Foreskin fibroblast (primary cell): ENCODE measurements at places on chromosomes 12 and 14.

- DNase-seq, result no peak
Measured at GRCh38 chr12:71504476-71504875, 64.9 kb downstream of the LGR5 start.

GRCh38 chr14:100448376-100448775 is 125.2 kb downstream of the SLC25A47 start:
- no peak for DNase-seq

GRCh38 chr12:113348849-113349536 is 9.4 kb upstream of the PLBD2 start:
- DNase-seq, result no peak

DNA sequence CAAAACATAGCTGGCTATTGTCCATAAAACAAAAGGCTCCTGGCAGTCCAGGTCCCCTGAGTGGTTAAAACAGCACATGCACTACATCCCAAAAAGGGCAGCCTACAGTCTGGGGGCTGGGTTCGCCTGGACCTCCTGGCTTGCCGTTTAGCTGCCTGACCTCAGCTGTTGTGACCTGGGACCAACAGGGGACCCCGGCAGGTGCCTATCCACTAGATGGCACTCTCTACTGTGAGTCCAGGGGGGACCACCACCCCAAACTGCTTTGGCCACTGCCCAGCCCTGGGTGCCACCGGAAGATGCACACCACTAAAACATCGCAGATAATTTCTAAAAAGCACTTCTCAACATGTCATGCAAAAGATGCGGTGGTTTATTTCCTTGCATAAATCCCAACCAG is 2.9 kb upstream of the RTL1 start:
- no peak for DNase-seq

DNA sequence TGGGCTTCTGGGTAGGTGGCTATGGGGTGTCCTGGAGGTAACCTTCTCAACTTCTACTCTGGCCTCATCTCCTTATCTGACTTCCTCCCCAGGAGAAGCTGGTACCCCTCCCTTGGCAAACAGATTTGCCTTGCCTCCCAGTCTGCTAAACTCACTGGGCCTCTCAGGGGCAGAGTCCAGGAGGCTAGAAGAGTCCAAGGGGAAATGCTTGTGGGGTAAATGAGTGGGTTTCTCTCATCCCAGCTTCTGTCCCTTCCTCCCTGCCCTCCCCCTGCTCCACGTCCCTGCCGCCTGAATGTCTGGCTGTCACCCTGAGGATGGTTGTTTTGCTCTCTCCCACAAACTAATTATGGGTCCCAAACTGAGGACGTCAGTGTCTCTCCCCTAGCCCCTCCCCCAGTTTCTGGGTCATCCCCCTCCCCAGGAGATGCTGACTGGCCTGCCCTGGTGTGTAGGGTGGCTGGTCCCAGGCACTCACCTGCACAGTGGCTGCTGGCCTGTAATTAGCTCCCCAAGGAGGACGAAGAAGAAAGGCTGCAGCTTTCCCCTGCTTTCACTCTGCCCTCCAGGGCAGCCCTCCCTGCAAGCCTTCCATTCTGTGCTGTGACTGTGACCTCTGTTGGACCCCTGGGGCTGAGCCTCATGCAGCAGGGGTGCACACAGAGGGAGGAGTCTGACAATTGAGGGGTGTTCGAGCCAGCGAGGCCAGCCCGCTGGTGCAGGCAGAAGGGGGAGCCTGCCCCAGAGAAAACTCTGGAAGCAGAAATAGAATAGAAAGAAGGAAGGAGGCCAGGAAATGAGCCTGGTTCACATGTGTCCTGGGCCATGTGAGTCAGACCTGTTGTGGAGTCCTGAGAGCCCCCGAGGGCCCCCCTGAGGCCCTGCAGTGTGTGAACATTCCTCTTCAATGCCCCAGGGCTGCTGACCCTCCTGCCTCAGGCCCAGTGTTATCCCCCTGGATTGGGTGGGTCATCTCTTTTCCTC is at the start of gene LRP1-AS:
Gene LRP1-AS (minus strand): TSS at position 659 of the 984 bp plus-strand sequence.
- peak; percentile 80 for DNase-seq

DNA sequence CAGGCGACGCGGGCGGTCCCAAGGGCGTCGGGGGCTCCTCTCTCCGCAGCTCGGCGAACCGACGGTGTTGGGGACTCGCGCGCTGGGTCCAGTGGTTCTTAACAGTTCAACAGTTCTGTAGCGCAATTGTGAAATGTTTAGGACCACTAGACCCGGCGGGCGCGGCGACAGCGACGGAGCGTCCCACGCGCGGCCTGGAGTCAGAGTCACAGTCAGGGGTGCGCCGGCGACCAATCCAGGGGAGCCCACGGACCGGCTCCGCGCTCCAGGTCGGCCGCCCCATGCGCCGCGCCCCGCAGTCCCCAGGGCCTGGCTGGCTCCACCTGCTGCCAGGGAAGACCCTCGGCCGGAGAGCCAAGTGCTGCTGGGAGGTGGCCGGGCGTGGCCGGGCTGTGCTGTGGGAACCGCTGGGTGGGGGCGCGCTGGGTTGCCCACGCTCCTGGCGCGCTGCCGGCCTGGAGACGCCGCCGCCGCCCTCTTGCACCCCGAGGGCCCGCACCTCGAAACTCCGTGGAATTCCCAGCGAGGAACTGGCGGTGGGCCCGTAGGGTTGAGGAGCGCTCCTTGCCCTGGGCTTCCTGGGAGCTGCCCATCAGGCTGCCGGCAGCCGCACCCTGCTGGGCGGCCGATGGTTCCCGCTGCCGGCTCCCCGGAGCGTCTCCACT is 20.9 kb upstream of the KIF26A start:
- DNase-seq, result no peak

GRCh38 chr14:21534576-21534975 is 8.4 kb upstream of the SALL2 start:
- no peak for DNase-seq

DNA sequence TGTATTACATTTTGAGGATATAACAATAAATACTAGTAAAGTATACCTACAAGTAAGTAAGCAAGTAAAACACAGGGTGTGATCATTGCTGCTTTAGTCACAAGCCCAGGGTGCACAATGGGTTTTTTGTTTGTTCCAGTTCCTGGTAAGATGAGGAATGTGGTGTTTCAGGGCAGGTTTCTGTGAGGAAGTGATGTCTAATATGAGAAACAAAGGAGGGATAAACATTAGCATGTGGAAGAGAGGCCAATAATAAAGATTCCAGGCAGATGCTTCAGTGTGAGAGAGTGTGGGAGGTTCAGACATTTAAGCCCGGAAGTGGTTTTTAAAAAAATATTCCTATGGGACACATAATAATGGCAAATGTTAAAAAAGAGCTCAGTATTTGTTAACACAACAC is 808.1 kb upstream of the USP15 start:
- DNase-seq, result no peak

- DNase-seq, result no peak
Measured at GRCh38 chr14:69694730-69695281, 72.1 kb upstream of the SRSF5 start.

- no peak for DNase-seq
Measured at GRCh38 chr14:31560759-31561154, 447 bp upstream of the NUBPL start.

DNA sequence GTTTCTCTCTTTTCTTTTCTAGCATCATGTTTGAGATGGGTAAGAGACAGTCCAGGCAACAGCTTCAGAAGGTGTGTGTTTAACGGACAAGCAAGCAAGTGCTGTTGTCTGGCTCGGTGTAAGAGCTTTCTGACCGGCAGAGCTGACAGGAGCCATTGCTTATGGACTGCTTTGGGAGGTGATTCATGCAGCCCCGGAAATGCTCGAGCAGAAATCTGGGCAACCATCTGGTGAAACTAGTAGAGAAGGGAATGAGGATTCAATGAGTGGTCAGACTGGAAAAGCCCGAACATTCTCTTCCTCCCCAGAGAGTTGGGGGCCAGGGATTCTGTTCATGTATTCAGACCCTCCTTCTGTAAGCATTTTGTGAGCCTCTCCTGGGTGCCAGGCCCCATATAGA is 24.4 kb downstream of the TUNAR start:
- DNase-seq, result no peak

GRCh38 chr12:110102255-110102654 is 21.9 kb upstream of the IFT81 start:
- DNase-seq, result peak; percentile 44

GRCh38 chr12:71201136-71201679 is 43.4 kb upstream of the TSPAN8 start:
- no peak for DNase-seq

DNA sequence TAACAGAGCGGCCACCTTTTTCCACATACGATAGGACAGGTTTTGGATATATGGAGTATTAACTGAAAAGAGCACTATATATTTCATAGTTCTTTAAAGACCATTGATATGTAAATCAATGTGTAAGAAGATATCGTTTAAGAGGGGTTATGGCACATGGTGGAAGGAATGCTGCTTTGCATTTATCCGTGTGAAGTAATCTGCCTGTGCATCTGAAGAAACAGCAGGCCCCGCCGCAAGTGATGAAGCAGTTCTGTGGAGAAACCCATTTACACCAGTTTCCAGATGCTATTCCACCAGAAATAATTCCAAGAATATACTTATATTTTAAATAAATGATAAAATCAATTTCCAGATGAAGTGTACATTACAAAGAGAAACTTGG is 72.4 kb downstream of the BICD1 start:
- no peak for DNase-seq

DNA sequence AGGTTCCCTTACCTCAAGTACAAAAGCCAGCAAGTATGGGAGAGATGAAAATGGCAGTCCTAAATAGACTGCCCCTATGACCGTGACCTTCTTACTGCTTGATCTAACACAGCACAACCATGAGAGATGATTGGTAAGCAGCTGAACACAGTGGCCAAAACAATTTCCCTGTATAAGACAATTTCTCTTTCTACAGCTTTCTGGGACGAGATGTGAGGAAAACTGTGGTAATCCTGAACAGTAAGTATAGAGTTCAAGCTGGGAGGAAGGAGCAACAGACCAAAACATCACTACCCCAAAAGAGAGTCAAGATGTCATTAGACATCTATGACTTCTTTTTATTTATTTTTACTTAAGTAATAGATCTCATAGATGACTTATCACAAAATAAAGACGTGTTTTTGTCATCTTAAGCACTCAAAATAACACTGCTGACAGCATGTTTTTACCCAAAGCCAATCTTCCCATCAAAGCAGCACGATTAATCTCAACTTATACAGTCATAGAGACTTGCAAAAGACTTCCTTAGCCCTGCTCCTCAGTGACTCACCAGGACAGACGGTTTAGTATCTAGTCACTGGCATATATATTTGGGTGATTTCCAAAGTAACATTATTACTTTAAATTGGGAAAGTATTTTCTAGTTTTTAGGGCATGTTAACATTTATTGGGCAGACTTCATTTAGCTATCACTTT is 3.7 kb downstream of the TMEM52B start:
- DNase-seq, result peak; percentile 75

DNA sequence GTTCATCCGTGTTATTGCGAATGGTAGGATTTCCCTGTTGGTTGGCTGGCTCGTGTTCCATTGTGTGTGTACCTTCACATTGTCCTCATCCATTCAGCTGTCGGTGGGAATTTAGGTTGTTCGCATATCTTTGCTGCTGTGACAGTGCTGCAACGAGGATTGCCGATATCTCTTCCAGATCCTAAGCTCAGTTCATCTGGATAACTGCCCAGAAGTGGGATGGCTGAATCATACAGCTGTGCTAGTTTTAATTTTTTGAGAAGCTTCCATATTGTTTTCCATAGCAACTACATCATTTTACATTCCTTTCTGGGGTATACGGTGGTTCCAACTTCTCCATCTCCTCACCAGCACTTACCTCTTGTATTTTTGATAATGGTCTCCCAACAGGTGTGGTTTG is 292.8 kb upstream of the SFSWAP start:
- peak; percentile 3 for DNase-seq

- peak; percentile 27 for DNase-seq
Measured at GRCh38 chr14:99562856-99563748, 40.9 kb downstream of the CCDC85C start.

DNA sequence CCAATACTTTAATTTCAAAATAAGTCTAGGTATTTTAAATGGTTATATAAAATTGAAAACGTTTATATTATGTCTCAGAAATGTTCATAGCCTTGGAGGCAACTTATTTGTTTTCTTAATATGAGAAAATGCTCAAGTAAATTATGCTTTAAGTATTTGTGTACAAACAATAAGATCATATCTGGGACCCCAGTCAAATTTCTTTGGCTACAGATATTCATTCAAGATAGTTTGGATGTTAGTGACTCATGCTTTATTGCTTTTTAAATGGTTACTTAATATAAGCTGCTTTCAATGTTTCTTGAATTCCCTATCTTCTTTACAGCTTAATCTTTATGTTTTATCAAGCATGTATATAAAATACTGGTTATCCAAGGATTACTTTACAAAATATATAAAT is 291.3 kb downstream of the KCNC2 start:
- no peak for DNase-seq

DNA sequence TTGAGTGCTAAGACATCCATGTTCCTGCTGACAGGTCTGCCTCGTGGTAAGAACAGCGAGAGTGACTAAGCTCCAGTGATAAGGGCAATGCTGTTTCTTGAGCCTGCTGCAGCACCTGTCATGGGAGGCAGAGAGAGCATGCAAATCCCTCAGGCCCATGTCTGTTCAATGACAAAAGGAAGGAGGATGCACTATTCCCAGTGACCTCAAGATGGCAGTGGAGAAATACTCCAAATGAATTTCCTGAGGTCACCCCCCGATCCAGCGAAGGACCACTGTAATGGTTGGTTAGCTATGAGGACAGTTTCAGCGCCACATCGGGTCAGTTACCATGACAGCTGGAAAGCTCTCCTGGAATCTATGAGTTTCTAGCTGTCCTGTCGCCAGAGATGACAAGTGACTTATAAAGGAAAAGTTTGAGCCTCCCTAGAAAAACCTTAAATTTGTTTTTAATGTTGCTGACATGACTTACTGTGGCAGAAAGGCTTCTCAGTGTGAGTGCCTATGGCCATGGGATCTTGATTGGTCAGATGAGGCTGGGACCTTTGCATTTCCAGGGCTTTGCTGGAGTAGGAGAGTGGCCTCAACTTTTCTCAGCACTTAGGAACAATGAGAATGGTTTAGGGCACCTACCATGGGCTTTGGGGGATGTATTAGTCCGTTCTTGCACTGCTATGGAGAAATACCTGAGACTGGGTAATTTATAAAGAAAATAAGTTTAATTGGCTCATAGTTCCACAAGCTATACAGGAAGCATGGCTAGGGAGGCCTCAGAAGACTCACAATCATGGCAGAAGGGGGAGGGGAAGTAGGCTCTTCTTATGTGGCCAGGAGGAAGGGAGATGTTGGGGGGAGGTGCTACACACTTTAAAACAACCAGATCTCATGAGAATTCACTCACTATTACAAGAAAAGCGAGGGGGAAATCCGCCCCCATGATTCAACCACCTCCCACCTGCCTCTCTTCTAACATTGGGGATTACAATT is 88.0 kb upstream of the TMEM260 start:
- DNase-seq, result peak; percentile 71

DNA sequence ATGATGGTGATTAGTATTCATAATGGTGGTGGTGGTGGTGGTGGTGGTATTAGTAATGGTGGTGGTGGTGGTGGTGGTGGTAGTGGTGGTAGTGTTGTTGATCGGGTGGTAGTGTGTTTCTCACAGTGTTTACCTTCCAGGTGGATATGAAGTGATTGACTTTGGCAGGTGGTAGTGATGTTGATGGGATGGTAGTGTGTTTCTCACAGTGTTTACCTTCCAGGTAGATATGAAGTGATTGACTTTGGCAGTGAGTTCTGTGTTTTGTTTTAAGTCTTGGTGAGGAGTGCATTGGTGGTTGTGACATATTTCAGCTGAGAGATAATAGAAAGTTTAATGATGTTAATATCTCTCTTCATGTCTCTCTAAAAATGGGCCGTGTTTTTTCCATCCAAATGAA is 189.4 kb downstream of the TMTC2 start:
- DNase-seq, result no peak

- no peak for DNase-seq
Measured at GRCh38 chr12:97112136-97112535, 205.1 kb downstream of the NEDD1 start.

- peak; percentile 79 for DNase-seq
Measured at GRCh38 chr12:25557830-25558436, 4.8 kb upstream of the LMNTD1 start.
